ENCODE measurements at places on chromosomes 16 and 17.
A peak's percentile ranks its signal among the peaks of the same experiment; 100 is the strongest.

DNA sequence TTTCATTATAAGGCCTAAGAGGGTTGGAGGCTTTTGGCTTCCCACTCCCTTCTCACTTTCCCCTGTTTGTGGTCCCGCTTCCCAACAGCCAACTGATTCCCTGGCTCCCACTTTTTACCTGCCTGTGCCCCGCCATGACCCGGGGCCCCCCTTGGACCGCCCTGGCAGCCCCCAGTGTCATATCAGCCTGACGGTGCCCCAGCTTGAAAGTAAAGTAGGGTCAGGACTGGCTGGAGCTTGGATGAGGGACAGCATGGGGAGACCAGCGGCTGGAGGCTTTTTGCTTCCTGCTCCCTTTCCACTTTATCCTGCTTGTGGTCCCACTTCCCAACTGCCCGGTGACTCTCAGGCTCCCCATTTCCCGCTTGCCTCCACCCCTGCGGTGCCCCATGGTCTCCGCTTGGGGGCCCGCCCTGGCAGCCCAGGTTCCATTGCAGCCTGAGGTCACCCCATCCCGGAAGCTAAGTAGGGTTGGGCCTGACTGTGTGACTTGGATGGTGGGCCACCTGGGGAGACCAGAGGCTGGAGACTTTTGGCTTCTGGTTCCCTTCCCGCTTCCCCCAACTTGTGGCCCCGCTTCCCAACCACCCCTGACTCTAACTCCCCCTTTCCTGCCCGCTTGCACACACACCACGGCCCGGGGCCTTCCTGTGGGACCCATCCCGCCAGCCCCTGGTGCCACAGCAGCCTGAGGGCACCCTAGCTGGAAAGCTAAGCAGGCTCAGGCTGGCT, 2274.7 kb downstream of the TP53TG3F start:
- DNase-seq: no peak

DNA sequence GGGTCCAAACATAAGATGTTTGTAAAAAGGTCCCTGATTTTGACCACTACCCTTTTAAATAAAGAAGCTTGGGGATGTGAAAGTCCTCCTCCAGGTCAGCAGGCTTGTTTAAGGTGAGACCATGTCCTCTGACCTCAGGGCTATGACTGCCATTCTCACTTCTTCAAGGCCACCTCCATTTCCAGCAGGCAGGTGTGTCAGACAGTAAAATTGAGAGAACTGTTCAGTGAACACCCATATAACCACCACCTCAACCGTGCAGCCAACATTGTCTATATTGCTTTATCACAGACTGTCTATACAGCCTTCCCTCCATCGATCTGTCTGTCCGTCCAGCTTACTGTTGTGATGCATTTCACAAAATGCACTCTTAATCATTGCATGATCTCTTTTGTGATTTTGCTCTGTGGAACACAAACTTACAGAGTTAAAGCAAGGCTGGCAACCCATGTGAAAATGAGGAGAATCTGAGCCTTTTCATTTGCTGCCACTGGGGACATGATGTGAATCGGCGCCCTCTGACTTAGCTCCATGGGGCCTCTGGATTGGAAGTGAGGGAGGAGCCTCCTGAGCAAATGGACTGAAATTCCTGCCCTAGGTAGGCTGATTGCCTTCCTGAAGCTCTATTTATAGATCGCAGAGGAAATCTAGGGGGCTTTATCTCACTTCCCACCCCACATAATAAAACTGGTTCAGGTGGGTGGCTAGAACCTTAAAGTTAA, 53.8 kb downstream of the ZNRF1 start:
- DNase-seq: no peak

- DNase-seq: no peak
Observed at GRCh38 chr17:81428516-81428915, 33.3 kb downstream of the BAHCC1 start.

- DNase-seq: no peak
Observed at GRCh38 chr16:30348929-30349328, 6.2 kb downstream of the CD2BP2 start.

DNA sequence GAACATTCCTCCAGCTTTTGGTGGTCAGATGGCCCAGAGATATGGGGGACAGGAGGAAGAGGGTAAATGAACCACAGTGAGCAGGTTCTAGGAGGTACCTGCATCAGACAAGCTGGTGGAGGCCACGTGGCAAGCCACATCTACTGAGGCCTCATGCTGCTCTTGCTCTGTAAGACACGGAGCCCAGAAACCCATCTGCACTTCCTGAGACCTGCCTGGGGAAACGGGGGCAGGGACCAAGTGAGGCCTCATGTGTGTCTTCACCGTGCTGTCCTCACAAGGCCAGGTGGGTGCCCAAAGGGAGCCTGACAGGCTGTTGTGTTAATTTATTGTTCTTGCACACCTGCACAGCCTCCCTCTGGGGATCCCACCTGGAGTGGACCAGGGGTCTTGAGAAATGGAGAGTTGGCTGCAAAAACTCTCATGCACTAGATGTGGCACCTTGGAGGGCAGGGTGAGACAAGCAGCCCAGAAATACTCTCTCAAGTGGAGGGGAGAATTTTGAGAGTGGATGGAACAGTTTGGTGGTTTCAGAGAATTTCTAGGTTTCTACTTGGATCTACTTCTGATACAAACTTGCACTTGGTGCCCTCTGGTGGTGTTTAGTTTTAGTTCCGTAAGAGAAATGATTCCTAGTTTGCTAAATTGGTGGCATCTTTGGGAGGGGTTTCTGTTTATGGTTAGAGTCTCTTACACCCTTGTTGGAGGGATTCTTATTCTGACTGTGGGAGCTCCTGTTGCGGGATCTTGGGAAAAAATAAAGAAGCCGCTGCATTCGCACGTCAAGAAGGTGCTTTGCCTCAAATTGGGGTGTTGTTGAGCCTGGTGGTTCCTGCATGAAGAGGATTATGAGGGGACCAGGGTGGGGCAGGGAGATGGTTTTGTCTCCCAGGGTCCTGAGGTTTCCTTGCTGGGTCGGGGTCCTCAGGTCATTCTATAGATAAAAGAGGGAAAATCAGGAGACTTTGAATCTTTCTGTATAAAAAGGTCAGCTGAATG, 47.5 kb downstream of the SLC6A2 start:
- DNase-seq: peak; percentile 31

DNA sequence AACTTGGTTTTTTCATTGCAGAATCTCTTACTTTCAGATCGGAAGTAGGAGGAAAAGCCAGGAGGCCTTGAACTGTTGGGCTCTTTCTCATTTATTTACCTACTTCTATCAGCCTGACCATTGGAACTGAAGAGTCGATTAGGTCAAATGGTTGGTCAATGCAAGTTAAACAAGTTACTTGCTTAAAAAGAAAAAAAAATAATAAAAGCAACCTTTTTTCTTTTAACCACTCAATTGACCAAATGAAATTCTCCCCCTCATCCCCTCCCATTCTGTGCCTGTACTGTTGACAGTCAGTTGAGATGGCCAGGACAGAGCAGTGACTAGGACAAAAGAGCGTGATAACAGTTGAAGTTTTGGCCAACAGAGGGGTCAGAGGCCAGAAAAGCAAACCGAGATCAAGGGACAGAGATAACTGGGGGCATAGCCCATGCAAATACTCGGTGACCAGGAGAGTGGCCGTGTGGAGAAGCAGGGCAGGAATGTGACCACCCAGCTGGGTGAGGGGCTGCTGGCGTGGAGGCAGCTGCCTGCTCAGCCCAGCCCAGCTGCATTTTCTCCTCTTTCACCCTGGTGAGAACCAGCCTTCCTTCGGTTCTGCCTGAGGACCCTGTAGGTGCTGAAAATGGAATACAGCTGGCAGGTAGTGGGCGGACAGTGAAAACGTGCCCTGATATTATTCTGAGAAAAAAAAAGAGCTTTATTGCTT, 72.2 kb downstream of the HS3ST3B1 start:
- no peak for DNase-seq

DNA sequence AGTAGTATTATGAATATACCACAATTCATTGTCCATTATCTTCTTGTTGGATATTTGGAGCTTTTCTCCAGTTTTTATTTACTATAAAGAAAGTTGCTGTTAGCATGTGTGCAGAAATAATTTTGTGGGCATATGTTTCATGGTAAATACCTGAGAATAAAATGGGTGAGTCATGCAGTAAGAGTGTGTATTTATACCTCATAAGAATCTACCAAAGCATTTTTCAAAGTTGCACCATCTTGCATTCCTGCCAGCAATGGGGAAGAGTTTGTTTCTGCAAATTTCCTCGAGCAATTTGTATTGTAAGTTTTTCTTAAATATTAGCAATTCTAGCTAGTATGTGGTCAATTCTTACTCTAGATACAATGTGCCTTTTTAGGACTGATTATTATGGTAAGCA, 7.9 kb upstream of the MON1B start:
- DNase-seq: no peak

GRCh38 chr16:50340578-50340977, 28.2 kb downstream of the BRD7 start:
- no peak for DNase-seq

- DNase-seq: no peak
Observed at GRCh38 chr17:79590523-79590860, 20.4 kb downstream of the RBFOX3 start.

- DNase-seq: no peak
Observed at GRCh38 chr17:59853168-59853918, 39.4 kb downstream of the TUBD1 start.

- peak; percentile 75 for DNase-seq
Observed at GRCh38 chr17:42221886-42222745, 27.8 kb upstream of the GHDC start.

DNA sequence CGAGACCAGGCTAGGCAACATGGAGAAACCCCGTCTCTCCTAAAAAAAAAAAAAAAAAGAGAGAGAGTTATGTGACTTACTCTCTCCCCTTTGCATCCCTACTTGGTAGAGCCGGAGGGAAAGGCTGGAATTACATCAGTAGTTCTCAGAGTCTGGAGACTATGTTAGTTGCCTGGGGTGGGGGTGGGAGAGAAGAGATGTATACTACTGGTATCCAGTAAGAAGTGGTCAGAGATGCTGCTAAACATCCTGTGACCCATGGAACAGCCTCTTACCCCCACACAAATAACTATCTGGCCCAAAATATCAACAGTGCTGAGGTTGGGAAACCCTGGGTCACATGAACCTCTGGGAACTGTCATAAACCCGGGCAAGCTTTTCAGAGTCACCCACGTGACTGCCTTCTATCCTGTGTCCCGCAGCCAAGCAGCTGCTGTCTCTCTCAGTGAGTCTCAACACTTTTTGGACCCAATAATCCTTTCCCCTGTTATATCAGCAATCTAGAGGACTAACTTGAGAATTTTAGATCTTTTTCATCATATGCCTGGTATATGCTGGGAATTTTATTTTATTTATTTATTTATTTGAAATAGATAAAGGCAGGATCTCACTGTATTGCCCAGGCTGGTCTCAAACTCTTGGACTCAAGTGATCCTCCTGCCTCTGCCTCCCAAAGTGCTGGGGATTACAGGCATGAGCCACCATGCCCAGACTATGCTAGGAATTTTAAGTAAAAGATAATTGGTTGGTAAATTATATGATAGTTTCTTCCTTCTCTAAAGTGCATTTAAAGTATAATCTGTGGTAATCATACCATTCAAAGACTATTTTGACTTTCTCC, 8.7 kb downstream of the EIF1 start:
- peak; percentile 73 for DNase-seq

GRCh38 chr16:48164907-48165715, 9.3 kb upstream of the ABCC12 start:
- DNase-seq: peak; percentile 85

GRCh38 chr17:81050645-81051625, 16.0 kb downstream of the BAIAP2 start:
- DNase-seq: no peak

DNA sequence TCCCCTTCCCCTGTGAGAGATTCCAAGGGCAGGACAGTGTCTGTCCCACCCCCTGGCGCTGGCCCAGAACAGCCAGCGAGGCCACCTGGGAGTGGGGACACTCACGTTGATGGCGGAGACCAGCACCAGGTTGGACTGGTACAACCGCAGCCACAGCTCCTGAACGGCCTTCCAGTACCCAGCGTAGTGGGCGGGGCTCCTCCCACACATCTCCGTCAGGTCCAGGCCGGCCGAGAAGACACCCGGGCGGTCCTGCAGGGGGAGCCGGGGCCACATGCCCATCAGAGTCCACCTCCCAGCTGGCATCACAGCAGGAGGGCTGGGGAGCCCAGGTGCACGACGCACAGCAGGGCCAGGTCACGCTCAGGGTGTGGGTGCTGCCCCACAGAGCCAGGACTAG, 7.1 kb downstream of the ECI1 start:
- no peak for DNase-seq

DNA sequence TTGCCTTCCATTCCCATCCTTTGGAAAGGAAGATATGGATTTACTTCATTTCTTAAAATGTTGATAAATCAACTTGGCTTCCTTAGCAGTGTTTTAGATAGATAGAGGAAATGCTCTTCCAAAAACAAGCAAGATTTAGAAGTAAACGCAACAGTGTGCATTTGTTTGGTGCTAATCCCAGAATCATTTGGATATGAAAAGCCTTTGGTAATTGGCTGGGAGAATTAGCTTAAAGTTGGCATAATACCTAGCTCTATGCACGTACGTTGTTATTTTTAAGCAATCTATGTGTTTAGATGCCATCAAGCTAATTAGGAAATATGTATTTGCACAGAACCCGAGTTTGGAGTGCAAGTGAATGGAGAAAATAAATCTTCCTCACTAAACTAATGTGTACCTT, 415.3 kb downstream of the GRIN2A start:
- DNase-seq: no peak

GRCh38 chr16:67538666-67539101, 10.1 kb downstream of the RIPOR1 start:
- peak; percentile 54 for DNase-seq

DNA sequence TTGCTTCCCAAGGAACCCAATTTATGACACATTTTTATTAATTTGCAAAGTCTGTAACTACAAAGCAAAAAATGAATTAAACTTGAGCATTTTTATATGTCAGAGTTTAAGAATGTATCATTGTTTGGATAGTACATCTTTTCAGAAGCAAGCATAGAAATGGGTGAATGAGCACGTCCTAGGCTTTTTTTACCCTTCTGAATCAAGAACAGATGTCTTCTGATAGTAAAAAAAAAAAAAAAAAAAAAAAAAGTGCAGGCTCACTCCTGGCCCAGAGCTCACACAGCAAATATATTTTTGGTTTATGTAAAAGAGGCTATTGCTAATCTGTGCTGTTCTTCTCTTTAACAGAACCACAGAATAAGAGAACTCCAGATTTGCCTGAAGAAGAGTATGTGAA, 6.3 kb downstream of the TERF2IP start:
- DNase-seq: peak; percentile 50

GRCh38 chr16:1378804-1379303, 27.1 kb downstream of the GNPTG start:
- DNase-seq: peak; percentile 91

GRCh38 chr17:41962111-41962510, 4.5 kb upstream of the CNP start:
- no peak for DNase-seq

- DNase-seq: no peak
Observed at GRCh38 chr17:79048826-79049755, 25.1 kb downstream of the C1QTNF1 start.

- no peak for DNase-seq
Observed at GRCh38 chr16:81519301-81520150, 74.9 kb downstream of the CMIP start.

GRCh38 chr16:64507240-64508024, 614.4 kb downstream of the CDH11 start:
- no peak for DNase-seq

- DNase-seq: no peak
Observed at GRCh38 chr17:78458736-78459335, 80.4 kb downstream of the PGS1 start.

Data from AG08396 (cell line).